ENCODE measurements at places on chromosomes 1 and 21.

DNA sequence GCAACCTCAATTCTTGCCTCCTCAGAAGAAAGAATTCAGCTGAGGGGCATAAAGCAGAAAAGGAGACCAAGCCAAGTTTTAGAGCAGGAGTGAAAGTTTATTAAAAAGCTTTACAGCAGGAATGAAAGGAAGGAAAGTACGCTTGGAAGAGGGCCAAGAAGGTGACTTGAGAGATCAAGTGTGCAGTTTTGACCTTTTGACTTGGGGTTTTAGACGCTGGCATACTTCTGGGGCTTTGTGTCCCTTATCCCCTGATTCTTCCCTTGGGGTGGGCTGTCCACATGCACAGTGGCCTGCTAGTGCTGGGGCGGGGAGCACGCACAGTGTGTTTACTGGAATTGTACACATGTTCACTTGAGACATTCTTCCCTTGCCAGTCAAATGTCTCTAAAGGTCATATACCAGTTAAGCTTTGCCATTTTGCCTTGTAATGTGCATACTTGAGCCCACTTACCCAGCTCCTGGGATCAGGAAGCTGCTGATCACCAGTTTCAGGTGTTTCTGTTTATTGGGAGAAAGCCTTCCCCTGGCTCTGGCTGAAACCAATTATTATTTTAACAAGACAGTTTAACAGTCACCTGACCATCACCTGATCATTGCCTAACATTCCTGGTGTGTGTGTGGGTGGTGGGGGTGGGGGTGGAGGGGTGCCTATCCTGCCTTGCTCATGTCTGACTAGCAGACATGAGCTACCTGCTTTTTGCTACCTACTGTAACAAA is 36.2 kb downstream of the UTP25 start:
- DNase-seq = no peak

- peak; percentile 23 for DNase-seq
These were observed 11.6 kb downstream of the PKP1 start for GRCh38 chr1:201294876-201295275.

DNA sequence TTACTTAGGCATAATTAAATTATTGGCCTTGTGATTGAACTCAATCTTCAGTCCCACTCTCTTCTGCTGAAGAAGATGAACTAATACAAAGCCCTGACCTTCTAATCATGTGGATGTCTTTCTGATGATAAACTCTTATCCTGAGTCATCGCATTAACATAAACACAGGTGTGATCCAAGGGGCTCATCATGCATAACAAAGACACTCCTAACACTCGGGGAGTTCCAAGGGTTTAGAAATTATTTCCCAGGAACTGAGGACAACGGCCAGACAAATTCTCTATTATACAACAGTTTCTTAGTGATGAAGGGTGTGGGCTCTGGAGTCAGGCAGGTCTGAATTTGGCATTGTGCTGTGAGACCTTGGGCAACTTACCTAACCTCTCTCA is 18.0 kb downstream of the DUSP10 start:
- no peak for DNase-seq

GRCh38 chr1:206864939-206865671 is at the start of gene IL20:
IL20 (plus strand) TSS chr1:206865623; CDS start chr1:206865853, 230 bp downstream.
- peak; percentile 63 for DNase-seq

DNA sequence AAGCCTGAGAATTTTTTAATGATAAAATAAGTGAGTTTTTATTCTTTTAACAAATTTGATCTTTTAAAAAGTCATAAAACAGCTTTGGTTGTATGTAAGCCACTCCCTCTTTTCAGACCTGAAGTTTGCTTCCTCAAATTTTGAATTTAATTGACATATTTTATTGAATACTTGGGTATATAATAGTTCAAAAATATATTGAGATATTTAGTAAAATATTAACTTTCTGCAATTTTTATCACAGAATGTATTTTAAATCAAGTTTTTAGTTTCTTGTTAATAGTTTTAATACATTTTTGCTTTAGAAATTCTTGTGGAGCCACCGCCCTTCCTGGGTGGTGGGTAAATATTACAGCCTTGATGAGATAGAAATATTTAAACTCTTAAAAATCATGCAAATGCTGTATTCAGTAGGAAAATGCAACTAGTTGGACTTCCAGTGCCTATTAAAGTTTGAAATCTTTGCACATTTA is 867 bp downstream of the PTPRC start:
- no peak for DNase-seq

DNA sequence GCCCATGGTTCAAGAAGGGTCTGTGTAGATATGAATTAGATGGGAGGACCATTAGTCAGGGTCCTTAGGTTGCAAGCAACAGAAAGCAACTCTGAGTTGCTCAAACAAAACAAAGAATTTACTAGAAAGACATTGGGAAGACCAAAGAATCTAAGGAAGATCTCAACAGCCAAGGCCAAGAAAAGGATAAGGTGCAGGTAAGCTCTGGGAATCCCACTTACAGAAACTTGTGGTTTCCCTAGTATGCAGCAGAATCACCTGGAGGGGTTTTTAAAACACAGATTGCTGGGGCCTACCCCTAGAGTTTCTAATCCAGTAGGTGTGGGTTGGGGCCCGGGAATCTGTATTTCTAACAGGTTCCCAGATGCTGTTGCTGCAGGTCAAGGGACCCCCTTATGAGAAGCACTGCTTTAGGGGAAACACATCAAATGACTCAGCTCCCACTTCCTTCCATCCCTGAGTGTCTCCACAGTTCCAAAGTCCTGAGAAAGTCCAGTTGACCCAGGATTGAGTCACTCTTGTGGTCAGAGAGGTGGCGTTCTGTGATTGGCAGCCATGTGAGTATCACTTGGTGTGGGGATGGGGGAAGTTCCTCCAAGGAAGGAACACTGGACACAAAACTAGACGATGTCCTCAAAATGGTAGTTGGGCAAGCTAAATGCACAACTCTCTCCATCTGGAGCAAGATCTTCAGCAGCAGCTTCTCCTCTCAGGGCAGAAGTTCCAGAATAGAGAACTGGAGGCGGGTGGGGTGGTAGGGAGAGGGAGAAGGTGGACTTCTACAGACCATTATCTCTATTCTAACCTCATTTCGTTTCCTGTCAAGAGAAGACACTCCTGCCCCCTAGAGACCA is 24.2 kb upstream of the EYA3 start:
- DNase-seq = peak; percentile 65

GRCh38 chr1:63946866-63947491 is 173.2 kb downstream of the ROR1 start:
- peak; percentile 82 for DNase-seq

All from fibroblast of skin of back (primary cell).